ENCODE measurements at places on chromosomes 5 and 9.

- no peak for DNase-seq
Measured at GRCh38 chr9:126125577-126125976, 201.1 kb upstream of the MVB12B start.

DNA sequence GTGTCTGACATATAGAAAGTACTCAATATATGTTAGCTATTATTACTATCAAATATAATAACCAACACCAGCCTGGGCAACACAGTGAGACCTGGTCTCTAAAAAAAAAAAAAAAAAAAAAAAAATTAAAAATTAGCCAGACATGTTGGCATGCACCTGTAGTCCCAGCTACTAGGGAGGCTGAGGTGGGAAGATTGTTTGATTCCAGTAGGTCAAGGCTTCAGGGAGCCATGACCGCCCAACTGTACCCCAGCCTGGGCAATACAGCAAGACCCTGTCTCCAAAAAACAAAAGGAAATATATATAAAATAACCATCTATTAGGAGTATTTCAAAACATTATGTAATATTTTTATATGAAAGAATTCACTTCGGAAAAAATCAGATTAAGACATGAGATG, 40.6 kb downstream of the CLINT1 start:
- DNase-seq: no peak

- no peak for DNase-seq
Measured at GRCh38 chr5:372996-373709, 51.6 kb downstream of the AHRR start.

- DNase-seq: no peak
Measured at GRCh38 chr5:172571413-172571812, 69.7 kb upstream of the NEURL1B start.

DNA sequence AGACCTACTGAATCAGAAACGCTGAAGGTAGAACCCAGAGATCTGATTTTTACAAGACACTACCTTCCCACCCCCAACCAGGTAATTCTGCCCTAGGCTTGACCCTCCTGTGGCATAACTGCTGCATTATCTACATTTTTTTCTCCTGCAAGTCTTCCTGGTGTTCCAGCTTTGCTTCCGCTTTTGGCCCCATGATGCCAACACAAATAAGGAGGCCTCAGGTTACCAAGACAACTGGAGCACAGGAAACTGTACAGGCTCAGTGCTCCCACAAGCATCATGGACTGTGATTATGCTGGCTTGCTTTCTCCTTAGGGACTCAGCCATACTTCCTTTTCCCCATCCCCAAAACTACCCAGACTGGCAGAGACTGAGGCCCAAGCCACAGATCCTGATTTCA, 6.6 kb upstream of the MSMP start:
- DNase-seq: no peak

- DNase-seq: no peak
Measured at GRCh38 chr5:74581988-74582365, 58.6 kb downstream of the ENC1 start.

- no peak for DNase-seq
Measured at GRCh38 chr9:121289772-121290370, 21.9 kb downstream of the GSN start.

GRCh38 chr5:133714161-133714915, 102.0 kb upstream of the FSTL4 start:
- DNase-seq: no peak

GRCh38 chr5:179378441-179379271, 33.4 kb upstream of the ADAMTS2 start:
- DNase-seq: no peak

DNA sequence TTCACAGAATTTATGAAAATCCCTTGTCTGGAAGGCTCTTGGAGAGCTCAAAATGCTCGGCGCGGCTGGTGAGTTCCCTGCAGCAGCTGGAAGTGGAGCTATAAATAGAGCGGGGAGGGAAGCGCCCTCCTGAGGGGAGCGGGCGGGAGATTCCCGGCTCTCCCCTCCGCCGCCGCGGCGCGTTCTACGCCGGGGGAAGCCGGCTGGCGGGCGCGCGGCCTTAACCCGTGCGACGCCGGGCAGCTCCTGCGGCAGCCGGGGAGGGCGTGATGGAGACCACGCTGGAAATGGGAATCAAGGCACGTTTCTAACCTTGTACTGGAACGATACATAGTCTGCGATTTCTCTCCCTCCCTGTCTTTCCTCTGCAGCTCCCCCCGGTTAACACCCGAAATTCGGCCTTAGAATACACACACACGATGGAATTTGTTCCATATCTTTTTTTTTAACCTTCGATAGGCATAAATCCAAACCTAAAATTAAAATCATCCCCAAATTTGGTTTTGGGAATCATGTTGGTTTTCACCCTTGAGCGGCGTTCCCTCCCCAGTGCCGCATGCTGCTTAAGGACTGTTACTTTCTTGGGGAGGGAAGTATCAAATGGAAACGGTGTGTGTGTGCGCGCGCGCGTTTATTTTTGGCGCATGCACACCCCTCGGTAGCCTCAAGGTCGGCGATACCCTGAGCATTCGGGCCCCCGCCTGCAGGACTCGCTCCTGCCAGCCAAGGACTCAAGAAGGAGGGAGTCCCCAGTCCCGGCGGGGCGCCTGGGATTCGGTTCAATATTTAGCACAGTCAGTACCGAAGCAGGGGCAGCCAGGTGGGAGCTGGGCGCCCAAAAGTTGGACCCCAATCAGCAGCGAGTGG, 306.3 kb upstream of the KCNN2 start:
- no peak for DNase-seq

- no peak for DNase-seq
Measured at GRCh38 chr9:21974343-21974721, 19.9 kb downstream of the CDKN2A start.

DNA sequence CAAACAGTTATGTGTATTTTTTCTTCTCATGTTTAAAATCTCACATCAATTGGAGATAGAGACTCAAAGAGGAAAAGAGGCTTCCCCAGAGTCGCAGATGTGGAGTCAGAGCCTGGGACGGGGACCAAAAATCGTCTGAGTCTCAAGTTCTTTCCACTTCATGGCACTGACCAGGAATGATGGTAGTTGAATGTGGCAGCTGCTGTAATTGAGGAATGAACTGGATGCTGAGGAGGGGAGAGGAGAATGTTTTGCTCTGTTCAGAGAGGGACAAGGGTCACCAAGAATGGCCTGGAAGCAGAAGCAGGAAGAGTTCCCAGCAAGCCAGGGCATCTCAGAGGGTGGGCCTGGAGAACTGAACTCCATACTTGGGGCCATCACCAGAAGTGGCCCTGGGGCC, 103.9 kb downstream of the NSG2 start:
- DNase-seq: no peak

DNA sequence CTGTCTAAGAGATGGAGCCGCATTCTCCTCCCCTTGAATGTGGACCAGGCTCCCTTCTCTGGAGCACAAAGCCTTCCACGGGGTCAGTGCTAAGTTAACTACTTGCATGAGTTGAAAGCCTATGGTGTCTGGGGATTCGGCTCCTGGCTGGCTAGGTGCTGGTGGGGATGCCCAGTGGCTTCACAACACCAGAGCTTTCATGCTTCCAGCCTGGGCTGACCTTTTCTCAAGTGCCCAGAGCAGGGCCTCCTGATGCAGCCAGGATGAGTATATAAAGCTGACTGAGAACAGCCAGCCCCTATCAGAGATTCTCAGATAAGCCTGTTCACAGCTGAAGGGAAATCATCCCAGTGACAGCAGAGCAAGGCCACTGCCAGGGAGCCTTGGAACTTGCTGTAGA, 11.8 kb downstream of the GALNT12 start:
- DNase-seq: no peak

DNA sequence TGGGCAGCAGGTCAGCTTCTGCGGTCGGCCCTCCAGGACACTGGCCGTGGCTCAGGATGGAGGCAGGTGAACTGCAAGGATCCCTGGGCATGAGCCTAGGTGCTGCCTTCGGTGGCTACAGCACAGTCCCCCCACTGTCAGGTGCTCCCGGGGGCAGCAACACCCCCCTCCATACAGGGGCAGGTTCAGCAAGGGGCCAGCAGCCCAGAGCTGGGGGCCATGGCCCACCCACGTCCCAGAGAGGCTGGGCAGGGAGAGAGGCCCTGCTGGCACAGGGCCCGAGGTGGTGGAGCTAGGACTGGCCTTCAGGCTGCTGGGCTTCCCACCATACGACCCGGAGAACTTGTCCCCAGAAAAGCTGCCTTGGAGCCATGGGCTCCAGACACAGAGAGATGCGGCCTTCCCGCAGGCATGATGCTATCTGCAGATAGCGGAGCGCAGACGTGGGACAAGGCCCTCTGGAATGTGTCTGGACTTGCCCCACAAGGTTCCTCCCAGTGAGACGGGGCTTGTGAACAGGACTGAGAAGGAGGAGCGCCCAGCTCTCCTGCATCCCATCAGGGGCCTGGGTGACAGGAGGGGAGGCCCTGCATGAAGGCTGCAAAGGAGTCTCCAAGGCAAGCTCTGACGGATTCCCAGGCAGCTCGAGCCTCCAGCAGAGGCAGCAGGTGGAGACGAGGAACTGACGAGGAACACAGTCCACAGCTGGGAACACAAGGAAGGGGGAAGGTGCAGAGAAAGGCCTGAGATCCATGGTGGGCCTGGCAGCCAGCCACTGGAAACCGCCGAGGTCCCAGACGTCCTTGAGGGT, 111.1 kb downstream of the VAV2 start:
- DNase-seq: no peak

GRCh38 chr5:173802670-173803165, 85.4 kb upstream of the CPEB4 start:
- no peak for DNase-seq

DNA sequence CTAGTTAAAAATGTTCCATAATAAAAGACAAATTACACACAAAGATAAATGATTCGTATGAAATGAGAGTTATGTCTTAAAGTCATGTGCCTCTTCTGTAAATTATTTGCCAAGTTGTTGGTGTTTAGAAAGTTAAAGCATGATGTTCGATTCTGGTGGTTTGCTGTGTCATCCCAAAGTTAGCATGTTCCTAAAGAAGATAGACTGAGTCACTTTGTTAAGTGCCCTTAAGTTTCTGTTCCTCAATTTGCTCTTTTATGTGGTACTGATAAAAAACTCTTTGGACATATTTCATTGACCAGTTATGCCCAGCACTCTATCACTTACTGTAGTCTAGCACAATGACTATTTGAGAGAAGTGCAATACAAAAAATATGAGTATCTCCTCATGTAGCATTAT, 366.9 kb upstream of the ZNF608 start:
- no peak for DNase-seq

GRCh38 chr5:124210111-124210910, 536.1 kb downstream of the ZNF608 start:
- no peak for DNase-seq

DNA sequence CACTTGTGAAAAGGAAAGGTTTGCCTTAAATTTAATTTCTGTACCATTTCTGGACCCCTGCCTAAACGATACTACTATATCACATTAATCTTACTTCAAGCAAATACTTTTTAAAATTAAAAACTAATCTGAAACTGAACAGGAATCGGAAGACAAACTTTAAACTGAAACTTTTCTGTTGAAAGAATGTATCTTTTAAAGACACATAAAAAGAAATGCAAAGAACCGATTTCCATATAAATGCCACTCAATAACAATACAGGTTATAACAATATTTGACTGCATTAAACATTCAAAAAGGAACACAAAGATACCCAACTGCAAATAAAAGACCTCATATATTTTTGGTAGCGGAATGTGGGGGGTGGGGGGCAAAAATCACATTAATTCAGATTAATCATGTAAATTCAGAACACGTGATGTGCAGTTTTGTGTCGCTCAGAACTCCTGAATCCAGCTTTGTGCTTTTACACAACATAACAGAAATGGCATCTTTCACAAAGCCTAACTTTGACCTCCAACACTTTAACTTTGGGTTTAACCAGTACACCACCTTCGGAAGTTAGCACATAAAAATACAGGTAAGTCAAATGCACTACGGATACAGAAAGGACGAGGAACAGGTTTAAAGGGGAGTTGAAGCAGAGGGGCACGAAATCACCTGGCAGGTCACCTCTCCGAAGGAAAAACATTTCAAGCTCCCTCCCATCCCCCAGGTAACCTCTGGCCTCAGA, 925 bp downstream of the LIFR start:
- no peak for DNase-seq

DNA sequence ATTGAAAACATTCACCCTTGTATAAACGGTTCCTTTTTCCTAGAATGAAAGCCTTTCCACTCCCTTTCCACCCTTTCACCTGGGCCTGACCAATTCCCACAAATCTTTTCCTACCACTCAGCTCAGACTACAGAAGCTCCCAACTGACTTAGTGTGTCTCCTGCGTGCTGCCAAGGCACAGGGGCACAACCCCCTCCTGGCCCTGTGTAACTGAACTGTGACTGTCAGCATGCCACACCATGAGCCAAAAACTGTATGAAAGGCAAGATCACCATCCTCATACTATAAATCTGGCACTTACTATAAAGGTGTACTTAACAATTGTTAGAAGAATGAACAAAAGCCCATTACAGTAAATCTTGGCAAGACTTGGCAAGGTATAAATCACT, 11.5 kb downstream of the NOL8 start:
- no peak for DNase-seq

DNA sequence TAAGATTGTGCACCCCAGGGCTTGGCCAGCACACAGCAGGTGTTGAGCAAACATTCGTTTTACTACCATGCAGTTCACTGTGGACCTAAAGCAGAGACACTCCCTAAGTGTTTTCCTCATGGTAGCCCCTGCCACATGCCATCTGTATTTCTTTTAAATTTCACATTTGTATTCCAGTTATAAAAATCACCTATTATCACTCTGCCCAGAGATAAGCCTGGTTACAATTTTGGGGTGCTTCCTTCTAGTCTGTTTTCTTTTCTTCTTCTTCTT, 10.9 kb upstream of the FIBCD1 start:
- no peak for DNase-seq

DNA sequence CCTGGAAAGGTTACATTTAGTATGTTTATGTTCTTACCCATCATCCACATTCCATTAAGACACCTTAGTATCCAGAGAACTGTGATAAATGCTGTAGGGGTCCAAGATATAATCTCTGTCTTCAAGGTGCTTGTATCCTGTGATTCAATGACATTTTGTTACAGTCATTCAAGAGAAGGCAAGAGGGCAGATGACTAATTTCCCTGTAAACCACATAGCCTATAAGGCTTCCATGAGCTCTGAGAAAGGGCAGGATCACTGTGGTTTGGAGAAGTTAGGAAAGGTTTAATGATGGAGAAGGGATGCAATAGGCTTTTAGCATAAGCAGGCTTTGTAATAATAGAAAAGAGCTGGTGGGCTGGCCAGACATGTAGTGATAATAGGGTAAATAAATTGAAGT, 40.0 kb downstream of the PAPPA start:
- no peak for DNase-seq

DNA sequence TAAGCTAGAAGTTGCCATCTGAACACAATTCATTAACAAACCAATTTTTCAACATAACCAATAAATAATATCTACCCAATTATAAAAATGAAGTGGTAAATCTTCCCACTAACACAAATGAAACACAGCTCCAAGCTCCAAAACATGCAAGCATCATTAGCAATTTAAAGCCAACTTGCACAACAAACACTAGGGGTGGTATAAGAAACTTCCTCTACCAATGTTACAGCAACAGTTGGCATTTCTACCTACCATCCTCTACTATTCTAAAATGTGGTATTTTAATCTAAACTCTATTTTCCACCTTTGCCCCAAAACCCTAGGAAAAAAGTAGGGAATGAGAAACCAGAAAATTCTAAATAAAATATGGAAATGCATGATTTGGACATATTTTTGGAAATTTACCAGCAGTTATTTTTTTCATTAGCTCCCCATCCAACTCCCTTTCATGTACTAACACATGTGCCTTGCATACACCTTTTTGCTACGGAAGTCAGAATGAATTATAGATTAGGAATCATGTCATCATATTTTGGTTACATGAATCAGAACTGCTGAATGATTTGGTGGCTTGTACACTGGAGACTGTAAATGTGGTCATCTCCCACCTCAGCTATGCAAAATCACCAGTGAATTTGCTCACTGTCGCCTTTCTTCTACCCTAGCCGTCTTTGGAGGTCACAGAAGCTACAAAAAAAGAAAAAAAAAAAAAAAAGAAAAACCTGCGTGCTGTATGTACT, 4.1 kb downstream of the NR6A1 start:
- DNase-seq: no peak
